ENCODE measurements at places on chromosomes 13 and 19.
A peak's percentile ranks its signal among the peaks of the same experiment; 100 is the strongest.

- no peak for DNase-seq
Measured at GRCh38 chr13:41970022-41970421, 9.1 kb upstream of the VWA8 start.

- DNase-seq, result no peak
Measured at GRCh38 chr13:97125810-97126738, 96.1 kb upstream of the MBNL2 start.

DNA sequence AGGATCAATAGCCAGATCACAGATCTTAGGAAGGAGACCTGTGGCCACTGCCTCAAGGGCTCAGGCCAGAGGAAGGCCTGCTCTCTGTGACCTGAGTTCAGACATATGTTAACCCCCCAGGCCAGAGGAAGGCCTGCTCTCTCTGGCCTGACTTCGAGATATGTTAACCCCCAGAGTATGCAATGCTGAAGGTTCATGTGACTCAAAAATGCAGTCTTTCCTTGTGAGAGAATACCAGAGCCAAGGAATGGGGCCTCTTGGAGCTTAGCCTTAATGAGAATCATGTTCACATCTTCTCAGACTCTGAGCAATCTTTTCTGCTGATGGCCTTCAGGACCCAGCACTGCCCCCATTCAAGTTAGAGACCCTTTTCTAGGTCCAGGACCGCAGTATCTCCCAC lies 36.7 kb downstream of the MBNL2 start:
- no peak for DNase-seq

DNA sequence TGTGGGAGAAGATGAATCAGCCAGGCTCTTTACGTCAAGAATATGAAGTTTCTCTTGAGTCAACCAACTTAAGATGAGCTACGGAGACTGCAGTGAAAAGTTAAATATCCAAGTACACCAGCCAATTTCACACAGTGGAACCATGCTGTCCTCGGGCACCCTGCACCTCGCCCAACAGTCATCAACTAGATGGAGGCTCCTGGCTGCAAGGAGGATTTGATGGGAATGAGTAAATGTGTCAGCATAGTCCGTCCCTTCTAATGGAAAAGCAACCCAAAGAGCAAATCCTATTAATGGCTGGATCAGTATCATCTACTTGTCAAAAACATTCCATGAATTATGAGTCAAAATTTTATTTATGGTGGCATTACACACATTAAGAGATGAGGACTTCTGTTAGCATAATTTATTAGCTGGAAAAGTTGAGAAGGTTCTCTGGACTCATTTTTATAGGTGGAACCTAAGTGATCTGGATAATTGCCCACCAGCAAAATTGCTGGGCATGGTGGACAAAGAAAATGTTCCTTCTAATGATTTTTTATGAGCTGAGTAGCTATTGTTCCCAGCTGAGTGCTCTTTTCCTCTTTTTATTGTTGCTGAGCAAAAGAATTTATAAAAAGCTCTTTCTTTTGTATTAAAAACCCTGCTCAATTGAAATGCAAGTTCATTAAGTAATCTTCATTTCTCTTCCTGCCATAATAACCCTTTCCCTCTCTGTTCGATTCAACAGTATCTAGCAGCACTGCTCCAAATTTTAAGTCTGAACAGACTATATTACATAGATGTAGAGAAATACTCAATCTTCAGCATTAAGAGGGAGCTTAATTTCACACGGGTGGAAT lies 88.4 kb downstream of the DNAJC15 start:
- DNase-seq, result no peak

GRCh38 chr13:112873851-112874750 lies 94.9 kb upstream of the MCF2L start:
- DNase-seq, result peak; percentile 69

DNA sequence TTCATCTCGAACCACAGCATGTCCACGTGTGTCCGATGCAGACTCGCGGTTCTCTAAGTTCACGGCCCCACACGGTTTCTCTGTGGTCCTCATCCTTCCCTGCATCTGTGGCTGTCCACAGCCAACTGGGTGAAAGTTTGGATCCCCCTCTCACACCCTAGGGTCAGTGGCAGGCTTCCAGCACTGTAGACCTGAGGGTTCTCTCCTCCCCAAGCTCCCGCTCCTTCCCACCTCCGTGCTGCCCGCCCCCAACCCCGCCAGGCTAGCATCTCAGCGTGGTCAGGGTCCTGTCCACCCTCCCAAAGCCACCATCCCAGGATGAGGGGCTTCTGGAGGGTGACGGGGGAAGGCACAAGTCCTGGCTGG lies 3.0 kb downstream of the ANGPTL4 start:
- no peak for DNase-seq

- DNase-seq, result no peak
Measured at GRCh38 chr13:43880926-43881325, 1.2 kb downstream of the LACC1 start.

DNA sequence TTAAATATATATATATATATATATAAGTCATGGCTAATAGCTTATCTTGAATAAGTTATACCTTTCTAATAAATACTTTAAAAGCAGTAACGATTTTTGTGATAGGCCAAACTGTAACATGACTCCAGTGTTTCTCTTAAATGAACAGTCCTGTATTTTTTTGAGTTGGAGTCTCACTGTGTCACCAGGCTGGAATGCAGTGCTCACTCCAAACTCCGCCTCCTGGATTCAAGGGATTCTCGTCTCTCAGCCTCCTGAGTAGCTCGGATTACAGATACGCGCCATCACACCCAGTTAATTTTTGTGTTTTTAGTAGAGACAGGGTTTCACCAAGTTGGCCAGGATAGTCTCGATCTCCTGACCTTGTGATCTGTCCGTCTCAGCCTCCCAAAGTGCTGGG lies 814.2 kb upstream of the SLITRK5 start:
- no peak for DNase-seq

DNA sequence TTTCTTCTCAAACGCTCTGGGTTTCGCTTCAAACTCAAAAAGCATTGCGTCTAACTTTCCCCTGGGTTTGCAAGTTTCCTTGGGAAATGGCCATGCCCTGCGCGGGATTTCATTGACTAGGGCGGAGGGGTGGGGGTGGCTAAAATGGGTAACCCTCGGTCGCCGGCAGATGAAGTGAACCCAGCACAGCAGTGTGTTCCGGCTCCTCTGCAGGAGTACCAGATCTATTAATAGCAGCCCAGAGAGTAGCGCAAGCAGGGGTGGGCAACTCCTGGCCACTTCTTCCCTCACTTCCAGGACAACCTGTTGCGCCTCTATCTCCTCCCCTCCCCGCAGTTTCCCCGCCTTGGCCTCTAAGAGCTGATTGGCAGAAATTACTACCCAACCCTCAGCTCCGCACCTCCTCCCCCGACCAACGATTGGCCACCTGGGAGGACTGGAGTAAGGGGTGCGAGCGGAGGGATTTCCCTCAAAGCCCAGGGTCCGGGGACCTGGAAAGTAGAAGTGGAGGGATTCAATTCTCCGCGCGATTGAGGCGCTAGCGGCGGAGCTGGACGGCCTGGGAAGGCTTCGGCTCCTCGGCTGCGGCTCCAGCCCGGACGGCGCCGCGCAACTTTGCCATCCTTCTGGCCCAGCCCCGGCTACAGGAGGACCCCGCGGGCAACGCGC lies at the start of gene FREM2:
TSS of gene FREM2 (plus strand) at position 501 of the 669 bp plus-strand sequence. CDS start 268 bp downstream, outside the sequence.
- no peak for DNase-seq

- no peak for DNase-seq
Measured at GRCh38 chr13:99747403-99747710, 224.2 kb downstream of the ZIC5 start.

DNA sequence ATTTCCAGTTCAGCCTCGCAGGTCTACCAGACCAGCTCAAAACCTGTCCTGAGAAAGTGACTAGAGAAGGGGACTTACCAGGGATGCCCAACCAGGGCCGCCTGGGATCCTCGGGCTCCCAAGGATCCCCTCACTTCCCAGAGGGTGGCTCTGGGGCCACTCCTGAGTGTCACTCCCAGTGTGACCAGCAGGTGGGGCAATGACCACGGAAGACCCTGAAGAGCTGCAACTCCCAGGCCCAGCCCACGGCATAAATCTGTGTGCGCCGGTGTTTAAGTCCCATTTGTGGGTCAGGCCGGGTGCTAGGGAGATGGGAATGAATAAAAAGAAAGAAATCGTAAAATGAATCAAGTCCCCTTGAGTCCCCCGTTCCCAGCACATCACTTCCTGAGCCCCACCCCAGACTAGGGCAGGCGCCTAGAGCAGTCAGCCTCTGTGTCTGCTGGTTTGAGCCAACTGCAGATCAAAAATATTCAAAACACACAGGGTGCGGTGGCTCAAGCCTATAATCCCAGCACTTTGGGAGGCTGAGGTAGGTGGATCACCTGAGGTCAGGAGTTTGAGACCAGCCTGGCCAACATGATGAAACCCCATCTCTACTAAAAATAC lies 10.7 kb downstream of the PTGIR start:
- peak; percentile 86 for DNase-seq

DNA sequence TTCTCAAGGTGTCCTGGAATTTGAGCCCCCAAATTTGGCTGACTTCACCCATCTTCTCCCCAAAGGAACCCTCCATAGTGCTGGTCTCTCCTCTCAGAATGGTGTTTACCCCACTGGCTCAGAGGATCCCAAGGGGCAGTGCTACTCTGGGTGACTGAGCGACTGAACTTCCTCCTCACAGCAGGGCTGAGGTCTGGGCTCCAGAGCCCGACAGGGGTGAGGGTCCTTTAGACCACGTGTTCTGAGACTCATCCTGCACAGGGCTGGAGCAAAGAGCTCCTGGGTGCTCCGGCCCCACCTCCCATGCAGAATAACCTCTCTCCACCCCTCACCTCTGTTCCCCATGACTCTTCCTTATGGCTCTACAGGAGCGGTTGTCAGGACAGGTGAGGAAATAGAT lies 23.2 kb upstream of the CD33 start:
- DNase-seq, result no peak

- DNase-seq, result peak; percentile 63
Measured at GRCh38 chr19:41939861-41940730, 11.8 kb upstream of the ERFL start.

DNA sequence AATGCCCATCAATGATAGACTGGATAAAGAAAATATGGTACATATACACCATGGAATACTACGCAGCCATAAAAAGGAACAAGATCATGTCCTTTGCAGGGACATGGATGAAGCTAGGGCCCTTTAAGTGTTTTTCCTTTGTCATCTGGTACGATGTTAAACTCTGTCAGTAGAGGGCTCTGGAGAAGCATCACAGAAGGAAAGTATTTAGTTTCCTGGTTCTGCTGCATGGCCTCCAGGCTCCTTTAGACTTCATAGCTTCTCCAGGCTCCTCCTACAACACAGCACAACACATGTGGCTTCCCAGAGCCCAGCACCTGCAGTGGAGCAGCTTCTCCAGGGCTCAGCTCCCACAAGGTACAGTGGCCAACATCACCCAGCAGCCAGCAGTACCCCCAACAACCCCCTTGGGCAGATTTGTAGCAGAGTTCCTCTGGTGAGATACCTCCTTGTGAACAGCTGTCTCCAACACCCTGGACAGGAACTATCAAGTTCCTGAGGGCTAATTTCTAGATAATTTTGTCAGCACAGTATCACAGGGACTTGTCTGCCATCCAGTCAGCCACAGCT lies 63.4 kb downstream of the KCTD12 start:
- no peak for DNase-seq

GRCh38 chr13:73096638-73097037 lies 37.8 kb downstream of the KLF5 start:
- no peak for DNase-seq

DNA sequence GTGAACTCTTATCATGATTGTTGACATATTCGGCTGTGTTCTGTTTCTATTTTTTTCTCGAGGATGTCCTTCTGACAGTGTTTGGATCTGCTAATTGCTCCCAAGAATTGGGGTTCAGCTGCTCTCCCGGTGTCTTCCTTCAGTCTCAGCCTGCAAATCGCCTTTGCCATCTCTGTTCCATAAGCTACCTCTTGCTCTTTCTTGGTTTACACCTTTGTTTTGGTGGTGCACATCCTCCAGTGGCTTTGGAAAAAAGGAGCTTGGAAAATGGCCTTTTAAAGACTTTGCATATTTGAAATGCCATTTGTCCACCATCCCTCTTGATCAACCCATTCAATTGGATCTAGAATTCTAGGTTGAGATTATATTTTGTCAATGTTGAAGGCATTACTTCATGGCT lies 137.2 kb downstream of the URI1 start:
- DNase-seq, result no peak

- no peak for DNase-seq
Measured at GRCh38 chr13:28530729-28531076, 35.8 kb upstream of the FLT1 start.

DNA sequence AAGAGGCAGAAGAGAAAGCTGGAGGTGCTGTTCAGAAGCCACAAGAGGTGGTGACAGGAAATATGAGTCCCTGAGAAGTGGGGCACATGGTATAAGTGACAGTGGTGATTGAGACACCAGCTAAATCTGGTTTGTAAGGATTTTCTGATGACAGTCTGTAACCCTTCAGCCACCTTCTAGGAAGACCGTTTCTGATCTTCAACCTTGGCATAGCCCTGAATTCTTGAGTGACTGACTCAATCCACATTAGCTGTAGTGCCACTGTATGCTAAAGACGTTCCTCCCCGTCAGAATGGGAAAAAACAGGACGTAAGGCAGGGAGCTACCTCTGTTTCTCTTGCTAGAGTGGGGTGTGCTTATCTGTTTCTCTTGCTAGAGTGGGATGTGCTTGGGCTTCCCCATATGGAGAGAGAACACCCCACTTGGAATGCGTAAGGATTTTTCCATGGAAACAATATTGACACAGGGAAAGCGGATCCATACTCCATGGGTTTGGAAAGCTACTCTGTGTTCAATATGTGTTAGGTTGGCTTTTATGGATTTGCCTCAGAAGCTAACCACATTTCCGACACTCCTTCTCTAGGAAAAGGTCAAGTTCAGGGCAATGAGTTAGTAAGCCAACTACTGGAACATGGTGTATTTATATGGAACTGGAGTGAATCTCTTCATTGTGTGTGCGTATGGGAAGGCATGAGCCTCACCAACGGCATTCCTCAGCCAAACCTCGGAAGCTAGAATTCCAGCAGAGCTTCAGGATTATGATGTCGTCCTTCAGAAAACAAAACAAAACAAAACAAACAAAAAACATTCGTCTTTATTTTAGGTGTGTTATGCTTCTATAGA lies 948.8 kb upstream of the SLC10A2 start:
- no peak for DNase-seq

Data from activated CD4-positive, CD25-positive, alpha-beta regulatory T cell treated with anti-CD3 and anti-CD28 coated beads, Interleukin-2, amount 50 U/mL, for 72 hours (primary cell).